Dorsolateral prefrontal cortex (tissue), 122 donors: ENCODE measurements at places on chromosomes 5 and 9. TPM values are rescaled to one million over a fixed set of nuclear protein-coding genes. Genes with fewer than 3 reads are reported as not detected.

The PCDHGC3 gene
- total RNA-seq: 131 TPM

The FOXE1 gene
- not detected for total RNA-seq

The LHX6 gene
- total RNA-seq: 19.5 TPM

The PCSK5 gene
- 14.3 TPM for total RNA-seq

The FAM200C gene
- 8.5 TPM for total RNA-seq

The HSD17B3 gene
- 3.1 TPM for total RNA-seq

The PCDHGA10 gene
- 12.0 TPM for total RNA-seq

The TAF11L10 gene
- total RNA-seq: not detected

The IL31RA gene
- total RNA-seq: not detected

The CCL28 gene
- 0.90 TPM for total RNA-seq

The C1QTNF3 gene
- total RNA-seq: 7.3 TPM

The IL5 gene
- total RNA-seq: not detected

The ADRA1B gene
- 11.0 TPM for total RNA-seq

The IFNB1 gene
- total RNA-seq: not detected

The PCDHGB2 gene
- total RNA-seq: 17.6 TPM

The ECSCR gene
- total RNA-seq: 4.1 TPM

The ANKRD18A gene
- 36.0 TPM for total RNA-seq

The CATSPER3 gene
- total RNA-seq: 1.5 TPM

The TTC39B gene
- 22.0 TPM for total RNA-seq

The RMRP gene
- total RNA-seq: 3,480 TPM

The TOPORS gene
- 14.5 TPM for total RNA-seq

The DUSP1 gene
- total RNA-seq: 68.7 TPM

The SPINK4 gene
- total RNA-seq: not detected

The RECK gene
- total RNA-seq: 9.1 TPM

The ACTBL2 gene
- not detected for total RNA-seq

The NFIB gene
- total RNA-seq: 113 TPM

The PCDHB2 gene
- 5.6 TPM for total RNA-seq

The FOXD4L3 gene
- not detected for total RNA-seq

The RNF183 gene
- 1.2 TPM for total RNA-seq

The BARX1 gene
- not detected for total RNA-seq

The FOXD4L4 gene
- 2.5 TPM for total RNA-seq

The KIF24 gene
- total RNA-seq: 1.4 TPM

The FAM153A gene
- total RNA-seq: 76.1 TPM

The RASGEF1C gene
- 13.4 TPM for total RNA-seq

The REEP2 gene
- total RNA-seq: 166 TPM

The MUSK gene
- total RNA-seq: not detected

The LCP2 gene
- total RNA-seq: 13.3 TPM

The RNF44 gene
- 69.3 TPM for total RNA-seq

The ABLIM3 gene
- 26.7 TPM for total RNA-seq

The ZNG1F gene
- 24.6 TPM for total RNA-seq

The TLR4 gene
- total RNA-seq: 34.9 TPM

The EQTN gene
- total RNA-seq: not detected
